Stimulated activated CD4-positive, alpha-beta T cell treated with anti-CD3 and anti-CD28 coated beads, Interleukin-1b, Interleukin-23, amount 100 ng/mL, for 24 hours (primary cell): ENCODE measurements at places on chromosomes 7 and 10.

GRCh38 chr10:71597821-71598498 is 121.6 kb downstream of the C10orf105 start:
- DNase-seq: no peak

DNA sequence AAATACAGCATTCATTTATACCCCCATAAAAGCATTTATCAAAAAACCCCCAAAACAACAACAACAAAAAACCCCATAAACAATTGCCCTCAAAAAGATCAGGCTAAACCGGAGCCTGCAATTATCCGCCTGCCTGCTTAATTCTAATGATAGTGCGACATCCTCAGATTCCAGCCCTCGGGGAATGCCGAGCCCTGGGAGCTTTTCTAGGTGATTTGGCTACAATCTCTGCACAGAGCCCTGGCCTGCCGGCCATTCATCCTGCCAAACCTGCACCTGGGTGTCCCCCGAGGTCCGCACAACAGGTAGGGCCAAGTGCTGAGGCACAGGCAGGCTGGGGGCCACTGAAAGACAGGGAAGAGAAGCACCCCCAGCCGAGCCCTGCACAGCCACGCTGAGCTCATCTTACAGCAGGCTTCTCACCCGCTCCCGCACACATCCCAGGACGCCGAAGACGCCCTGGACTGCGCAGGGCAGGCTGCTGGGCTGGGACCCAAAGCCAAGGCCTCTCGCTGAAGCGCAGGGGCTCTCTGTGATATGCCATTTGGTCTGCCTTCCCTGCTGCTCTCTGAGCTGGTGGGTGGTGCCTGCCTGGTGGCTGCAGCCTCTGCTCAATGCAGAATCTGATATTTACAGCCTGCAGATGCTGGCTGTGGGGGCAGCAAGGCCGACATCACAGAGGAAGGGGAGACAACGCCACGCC is 57.5 kb downstream of the CAMK2B start:
- DNase-seq: no peak

- no peak for DNase-seq
Observed at GRCh38 chr10:78541481-78542140, 507.9 kb downstream of the RPS24 start.

DNA sequence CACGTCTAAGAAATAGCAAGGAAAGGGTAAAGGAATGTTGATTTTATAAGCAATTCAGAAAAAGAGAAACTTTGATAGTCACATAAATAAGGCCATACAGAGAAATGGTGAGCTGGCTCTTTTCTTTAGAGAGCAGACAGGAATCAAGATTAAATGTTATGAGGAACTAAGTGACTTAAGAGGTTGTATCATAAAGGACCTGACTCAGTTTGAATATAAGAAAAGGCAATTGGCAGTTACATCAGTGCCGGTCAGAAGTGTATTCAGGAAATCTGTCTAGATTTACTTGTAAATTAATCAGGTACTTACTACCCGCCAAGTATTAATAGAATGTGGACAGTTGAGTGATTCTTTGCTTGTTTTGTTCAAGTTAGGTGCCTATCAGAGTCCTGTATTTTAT is 2.1 kb downstream of the MRPL32 start:
- no peak for DNase-seq

GRCh38 chr10:34189830-34190229 is 625.3 kb downstream of the PARD3 start:
- no peak for DNase-seq

- no peak for DNase-seq
Observed at GRCh38 chr7:42843205-42843800, 68.6 kb downstream of the C7orf25 start.

DNA sequence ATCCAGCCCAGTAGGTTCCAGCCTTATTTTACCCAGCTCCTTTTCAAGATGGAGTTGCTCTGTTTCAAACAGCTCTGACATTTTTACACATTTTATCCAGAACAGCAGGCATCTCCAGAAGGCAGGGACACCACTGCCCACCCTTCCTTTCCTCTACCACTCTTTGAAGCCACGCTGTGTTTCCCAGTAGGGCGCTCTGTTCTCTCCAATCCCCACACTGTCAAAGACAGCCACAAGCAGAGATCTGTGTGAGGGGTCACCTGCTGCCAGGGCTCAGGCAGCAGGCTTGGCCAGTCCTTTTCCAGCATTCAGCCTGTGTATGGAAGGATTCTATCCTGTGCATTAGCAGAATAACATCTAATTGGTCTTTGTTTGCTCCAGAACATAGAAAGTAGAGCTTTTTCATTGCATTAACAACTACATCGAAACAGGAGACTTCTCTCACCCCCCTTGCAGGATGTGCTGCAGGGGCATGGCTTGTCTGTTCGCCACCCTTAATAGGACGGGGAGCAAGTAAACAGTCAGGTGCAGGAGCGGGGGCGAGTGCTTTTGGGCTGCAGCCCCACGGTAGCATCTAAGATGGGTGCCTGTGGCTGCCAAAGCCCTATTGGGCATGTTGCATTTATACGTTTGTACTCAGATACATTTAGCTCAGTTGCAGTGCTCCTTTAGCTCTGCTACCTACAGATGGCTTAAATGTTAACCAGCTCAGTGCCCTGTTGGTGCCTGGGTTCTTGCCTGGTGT is 326.1 kb downstream of the GALNT17 start:
- DNase-seq: no peak
